ENCODE measurements at places on chromosomes 13 and 19.

DNA sequence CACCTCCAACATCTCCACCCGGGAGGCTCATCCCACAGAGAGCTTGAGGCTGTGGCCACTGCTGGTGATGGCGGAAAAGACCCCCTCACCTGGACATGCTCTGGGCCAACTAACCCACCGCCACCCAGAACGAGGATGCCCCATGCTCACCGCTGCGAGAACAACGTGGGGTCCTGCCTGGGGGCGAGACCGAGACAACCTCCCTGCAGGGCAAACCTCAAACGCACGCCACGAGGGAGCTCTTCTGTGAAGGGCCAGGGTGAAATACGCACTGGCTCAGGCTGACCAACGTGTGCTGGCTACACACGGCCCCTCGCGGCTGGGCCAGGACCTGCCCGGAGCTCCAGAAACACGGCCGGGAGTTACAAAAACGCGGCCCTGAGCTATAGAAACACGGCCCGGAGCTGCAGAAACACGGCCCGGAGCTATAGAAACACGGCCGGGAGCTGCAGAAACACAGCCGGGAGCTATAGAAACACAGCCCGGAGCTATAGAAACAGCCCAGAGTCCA is 19.0 kb upstream of the PLPP2 start:
- no peak for DNase-seq

DNA sequence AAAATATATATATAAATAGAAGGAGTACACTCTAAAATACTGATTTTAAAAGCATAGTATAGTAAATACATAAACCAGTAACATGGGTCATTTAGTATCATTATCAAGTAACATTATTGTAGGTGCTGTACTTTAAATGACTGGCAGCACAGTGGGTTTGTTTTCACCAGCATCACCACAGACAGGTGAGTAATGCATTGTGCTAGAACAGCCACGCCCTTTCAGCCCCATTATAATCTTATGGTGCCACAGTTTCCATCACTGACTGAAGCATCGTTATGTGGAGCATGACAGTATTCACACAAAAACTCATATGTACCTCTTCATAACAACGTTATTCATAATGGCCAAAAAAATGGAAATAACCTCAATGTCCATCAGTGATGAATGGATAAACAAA is 88.3 kb downstream of the DHRS12 start:
- DNase-seq: no peak

DNA sequence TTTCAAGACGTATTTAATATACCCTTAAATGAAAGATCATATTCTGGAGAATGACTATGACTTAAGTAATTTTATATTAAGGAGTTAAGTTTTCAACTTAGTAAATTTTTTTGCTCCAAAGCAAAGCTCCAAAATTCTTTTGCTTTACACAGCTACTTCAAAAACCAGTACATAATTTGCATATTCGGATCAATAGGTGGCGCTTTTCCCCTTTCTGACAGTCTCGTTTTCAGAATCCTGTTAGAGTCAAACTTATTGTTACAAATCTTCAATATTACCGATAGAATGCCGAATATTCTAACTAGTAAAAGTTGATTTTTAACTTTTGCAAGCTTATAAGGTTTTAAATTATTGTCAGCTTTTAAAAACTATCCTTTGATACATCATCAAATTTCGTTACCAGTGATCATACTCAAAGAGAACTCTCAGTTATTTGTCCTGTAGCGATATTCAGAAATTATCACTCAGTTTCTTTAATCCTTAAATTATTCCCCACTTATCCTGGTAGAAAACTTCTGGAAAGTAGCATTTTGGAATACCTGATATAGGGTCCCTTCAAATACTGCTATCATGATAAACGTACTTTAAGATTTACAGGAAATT is 852.7 kb upstream of the KLHL1 start:
- DNase-seq: peak; percentile 31

DNA sequence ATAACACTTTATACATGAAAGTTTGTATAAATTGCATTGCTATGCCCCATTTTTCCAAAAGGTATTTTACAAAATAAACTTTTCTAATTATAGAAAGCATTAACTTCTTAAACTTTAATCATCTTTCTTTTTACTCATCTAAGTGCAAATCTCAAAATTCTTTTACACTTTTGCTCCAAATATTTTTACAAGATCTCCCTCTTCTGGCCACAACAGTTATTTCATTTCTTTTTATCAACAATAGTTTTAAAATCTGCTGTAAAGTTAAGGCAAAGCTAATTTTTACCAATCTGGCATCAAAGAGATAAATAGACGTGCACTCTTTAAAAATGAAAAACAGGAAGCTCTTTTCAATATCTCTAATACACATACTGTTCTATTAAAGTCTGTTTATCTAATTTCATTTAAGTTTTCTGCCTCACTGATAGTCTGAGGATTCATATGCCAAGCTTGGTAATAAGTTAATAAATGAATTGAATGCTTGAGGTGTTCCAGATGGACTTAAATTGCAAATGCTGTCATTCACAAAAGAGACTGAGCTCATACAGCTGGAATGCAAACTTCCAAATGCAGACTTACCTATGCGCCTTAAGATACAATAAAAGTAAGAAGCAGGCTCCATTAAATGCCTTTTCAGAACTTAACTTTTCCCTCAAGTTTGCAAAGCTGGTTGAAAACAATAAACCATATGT is 583.0 kb upstream of the ATXN8OS start:
- DNase-seq: no peak

GRCh38 chr19:51172223-51172622 is 30.1 kb downstream of the SIGLEC7 start:
- DNase-seq: no peak

- DNase-seq: no peak
Measured at GRCh38 chr19:7670790-7671189, 1.9 kb downstream of the RETN start.

- no peak for DNase-seq
Measured at GRCh38 chr19:29287061-29287460, 74.1 kb upstream of the UQCRFS1 start.

- DNase-seq: no peak
Measured at GRCh38 chr13:31119526-31119925, 42.2 kb downstream of the HSPH1 start.

- no peak for DNase-seq
Measured at GRCh38 chr19:42657556-42657955, 62.8 kb upstream of the CEACAM8 start.

DNA sequence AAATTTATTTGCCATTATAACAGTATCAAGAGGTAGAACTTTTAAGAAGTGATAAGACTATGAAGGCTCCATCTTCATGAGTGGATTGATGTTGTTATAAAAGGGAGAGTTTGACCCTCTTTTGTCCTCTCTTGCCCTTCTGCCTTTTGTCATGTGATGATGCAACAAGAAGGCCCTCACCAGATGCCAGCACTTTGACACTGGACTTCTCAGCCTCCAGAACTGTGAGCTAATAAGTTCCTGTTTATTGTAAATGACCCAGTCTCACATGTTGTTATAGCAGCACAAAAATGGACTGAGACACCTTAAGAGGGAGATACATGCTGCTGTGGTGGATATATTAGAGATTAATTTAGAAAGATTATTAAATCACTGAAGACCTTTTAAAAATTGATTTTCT is 71.6 kb downstream of the SPRYD7 start:
- no peak for DNase-seq

DNA sequence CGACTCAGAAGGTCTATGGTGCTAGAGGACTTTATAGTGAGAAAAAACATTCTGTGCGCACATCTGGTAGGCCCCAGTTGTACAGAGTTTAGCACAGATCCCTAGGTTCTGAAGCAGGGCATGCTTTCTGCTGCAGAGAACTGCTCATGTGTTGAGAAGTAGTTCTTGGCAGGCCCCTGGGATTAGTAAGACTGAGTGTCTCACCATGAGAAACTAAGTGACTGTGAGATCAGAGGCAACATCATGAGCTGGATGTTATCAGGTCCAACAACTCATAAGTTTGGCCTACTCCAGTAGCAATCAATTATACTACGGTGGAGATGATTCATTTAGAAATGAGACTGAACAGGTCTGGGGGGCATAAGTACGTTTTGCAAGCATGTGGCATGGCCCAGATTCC is 507.4 kb upstream of the KLF12 start:
- DNase-seq: no peak

DNA sequence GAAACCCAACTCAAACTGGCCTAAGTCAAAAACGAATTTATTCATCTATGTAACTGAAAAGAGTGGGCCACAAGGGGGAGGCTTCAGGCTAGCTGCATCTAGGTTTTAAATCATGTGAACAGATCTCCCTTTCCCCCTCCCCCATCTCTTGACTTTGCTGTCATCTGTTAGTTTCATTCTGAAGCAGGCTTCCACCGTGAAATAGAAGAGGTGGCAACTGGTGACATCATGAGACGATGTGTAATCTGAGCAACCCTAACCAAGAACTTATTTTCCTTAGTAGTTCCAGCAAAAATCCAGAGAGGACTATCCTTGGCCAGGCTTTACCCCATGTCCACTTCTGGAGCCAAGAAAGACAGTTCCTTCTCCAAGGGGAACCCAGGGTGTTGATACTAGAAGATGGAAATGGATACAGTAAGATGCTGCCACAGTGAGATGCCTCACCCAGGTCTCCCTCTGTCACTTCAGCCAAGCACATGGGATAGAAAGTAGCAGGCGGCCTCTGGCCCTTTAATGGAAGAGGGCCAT is 9.4 kb downstream of the SAMD4B start:
- peak; percentile 38 for DNase-seq

GRCh38 chr19:10685210-10685609 is 16.0 kb upstream of the QTRT1 start:
- no peak for DNase-seq

GRCh38 chr13:47251771-47252170 is 354.9 kb upstream of the HTR2A start:
- DNase-seq: peak; percentile 55

DNA sequence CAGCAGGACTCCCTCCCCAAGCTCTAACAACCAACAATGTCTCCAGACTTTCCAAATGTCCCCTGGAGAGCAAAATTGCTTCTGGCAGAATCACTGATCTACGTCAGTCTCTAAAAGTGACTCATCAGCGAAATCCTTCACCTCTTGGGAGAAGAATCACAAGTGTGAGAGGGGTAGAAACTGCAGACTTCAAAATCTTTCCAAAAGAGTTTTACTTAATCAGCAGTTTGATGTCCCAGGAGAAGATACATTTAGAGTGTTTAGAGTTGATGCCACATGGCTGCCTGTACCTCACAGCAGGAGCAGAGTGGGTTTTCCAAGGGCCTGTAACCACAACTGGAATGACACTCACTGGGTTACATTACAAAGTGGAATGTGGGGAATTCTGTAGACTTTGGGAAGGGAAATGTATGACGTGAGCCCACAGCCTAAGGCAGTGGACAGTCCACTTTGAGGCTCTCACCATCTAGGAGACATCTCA is 6.2 kb upstream of the CEACAM5 start:
- DNase-seq: peak; percentile 76

GRCh38 chr19:29658221-29658991 is 6.9 kb upstream of the PLEKHF1 start:
- DNase-seq: peak; percentile 14

DNA sequence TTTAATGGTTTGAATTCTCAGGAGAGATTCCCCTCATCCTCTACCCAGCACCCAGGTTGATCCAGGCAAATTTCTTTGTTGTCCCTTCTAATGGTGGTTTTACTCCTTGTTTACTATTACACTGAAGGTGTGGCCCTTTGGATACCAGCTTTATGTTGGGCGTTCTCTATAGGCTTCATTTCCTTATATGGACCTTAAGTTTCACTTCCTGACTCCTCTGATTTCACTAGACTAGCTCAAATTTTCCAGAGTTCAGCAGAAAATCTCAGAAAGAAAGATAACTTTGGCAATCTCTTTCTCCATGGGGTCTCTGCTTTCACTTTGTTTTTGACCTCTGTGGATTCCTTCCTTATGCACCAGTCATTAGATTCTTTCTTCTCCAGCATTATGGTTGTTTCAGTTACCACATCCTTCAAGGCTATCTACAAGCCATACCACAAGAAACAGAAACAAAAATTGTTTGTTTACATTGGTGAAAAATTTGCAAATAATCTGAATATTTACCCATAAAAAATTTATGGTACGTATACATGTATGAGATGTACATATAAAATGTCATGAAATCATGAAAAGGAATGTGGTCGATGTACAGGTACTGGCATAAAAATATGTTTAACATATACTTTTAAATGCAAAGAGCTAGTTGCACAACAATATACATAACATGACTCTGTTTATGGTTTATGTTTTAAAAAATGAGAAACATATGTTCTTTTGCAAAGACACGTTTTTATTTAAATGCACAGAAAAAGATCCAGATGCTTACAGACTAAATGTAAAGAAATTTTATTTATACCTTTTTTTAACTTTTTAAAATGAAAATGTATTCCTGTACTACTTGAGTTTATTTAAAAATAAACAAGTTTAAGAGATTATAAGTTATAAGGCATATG is 212.6 kb downstream of the LACC1 start:
- DNase-seq: no peak

DNA sequence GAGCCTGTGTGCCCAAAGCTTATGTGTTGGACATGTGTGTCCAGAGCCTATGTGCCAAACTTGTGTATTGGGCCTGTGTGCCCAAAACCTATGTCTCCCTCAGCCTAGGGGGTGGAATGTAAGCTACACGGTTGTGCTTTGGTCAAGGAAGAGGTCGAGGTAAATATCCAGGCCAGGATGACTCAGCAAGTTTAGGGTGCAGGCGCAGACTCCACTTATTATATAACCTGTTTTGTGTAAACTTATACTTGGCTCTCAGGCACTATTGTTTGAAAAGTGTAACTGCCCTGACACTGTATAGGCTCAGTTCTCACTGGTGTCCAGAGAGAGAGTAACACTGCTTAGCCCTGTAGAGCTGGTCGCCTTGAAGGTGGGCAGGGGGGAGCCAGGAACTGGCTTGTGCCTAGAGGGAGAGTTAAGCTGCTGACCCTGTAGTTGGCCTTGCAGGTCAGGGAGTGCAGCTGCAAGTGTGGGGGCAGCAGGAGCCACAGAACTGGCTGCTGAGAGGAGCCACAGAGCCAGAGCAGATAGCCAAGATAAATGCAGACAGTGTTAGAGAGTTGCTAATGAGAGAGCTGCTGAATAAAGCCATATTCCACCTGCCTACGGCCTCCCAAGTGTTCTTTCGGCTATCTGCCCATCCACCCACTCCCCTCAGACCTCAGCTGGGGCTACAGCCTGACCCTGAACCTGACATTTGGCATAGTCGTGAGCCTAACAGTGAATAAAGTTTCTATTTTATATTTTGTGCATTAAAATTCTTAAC is 517.2 kb upstream of the SLITRK1 start:
- no peak for DNase-seq

DNA sequence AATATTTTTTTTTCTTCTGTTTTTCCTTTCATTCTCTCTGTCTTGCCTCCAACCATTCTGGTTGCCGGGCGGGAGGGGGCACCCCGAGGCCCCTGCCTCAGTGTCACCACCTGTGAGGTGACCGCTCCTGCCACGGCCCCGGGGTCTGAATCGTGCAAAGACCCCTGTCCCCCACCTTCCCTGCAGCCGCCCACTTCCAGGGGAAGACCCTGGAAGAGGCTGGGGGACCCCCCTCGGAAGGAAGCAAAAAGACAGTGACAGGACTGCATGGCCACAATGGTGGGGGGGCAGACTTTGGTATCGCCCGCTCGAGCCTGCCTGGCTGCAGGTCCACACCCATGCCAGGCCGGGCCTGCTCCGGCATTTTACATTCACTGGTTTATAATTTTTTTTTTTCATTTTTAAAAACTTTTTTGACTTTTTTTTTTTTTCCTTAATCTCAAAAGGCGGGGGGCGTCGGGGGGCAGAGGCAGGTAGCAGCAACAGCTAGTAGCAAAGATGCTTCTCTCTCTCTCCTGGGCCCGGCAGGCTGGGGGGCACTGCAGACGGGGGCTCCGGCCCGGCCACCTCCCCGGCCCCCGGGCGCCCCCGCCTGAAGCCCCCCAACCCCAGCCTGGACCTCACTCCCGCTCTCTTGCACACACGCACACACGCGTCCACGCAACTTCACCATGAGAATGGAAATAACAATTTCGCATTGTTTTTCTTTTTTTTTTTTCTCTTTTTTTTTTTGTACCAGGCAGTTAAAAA is 22.6 kb downstream of the ZBTB7A start:
- no peak for DNase-seq

All from fibroblast of skin of scalp (primary cell).